ENCODE measurements at places on chromosomes 7 and 10.

DNA sequence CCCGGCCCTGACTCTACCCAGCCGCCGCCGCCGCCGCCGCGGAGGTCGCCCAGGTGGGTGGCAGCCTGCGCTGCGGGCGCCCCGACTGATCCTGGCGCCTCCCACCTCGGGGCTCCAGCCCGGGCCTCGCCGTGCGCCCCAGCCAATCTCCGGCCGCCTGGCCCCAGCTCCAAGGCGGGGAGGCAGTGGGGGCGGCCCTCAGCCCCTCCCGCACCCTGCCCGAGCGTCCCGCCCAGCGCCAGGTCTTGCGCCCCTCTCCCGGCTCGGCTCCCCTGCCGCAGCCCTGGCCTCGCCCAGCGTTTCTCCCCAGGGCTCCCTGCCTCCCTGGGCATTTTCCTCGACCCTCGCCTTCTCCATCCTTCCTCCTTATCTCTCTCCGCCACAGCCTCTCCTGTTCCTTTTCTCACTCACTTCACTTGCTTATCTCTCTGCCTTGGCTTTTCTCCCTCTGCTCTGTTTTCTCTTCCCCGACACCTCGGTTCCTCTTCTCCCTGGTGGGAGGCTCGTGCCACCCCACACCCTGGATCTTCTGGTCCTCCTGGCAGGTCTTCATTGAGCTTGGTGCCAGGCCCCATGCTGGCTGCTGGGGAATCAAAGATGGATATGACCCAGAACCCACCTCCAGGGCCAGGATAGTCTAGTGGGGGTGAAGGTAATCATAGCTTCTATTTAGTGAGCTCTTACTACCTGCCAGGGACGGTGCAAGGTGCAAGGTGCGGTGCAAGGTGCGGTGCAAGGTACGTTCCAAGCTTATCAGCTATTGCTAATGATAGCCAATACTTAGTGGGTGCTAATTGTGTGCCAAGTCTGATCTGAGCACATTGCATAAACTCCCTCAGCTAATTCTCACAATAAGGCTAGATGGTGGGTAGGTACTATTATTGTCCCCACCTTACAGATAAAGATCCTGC lies at the start of gene SFRP5:
TSS of gene SFRP5 (minus strand) at position 87 of the 911 bp plus-strand sequence. CDS start 166 bp downstream, outside the sequence.
- DNase-seq = no peak

DNA sequence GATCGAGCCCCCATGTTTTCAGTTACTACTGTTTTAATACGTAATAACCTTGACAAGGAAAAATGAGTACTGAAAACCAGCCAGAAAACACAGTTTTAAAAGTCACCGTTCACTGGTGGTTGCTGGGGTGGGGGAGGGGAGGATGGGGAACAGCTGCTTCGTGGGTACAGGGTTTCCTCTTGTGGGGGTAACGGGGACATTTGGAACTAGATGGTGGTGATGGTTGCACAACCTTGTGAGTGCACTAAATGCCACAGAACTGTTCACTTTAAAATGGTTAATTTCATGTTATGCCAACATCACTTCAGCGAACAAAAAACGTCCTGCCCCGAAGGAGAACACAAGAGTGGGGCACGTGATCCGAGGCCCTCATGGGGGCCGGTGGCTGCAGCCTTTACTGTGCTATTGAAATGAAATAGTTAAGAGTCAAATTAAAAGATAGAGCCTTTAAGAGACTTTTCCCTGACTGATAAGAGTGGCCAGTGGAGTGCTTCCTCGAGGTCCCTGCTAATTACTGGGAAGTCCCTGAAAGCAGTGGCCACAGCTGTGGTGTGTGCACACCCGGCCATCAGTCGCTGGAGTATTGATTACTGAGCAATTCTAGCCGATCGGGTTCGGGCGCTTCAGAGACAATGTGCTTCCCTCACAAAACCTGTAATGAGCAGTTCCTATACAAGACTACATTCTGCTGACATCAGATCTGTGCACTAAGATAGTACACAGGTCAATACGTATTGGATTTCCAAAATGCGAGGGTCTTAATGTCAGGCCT lies 80.3 kb downstream of the EBF3 start:
- no peak for DNase-seq

- DNase-seq = no peak
Observed at GRCh38 chr10:114485696-114486400, 81.5 kb upstream of the AFAP1L2 start.

DNA sequence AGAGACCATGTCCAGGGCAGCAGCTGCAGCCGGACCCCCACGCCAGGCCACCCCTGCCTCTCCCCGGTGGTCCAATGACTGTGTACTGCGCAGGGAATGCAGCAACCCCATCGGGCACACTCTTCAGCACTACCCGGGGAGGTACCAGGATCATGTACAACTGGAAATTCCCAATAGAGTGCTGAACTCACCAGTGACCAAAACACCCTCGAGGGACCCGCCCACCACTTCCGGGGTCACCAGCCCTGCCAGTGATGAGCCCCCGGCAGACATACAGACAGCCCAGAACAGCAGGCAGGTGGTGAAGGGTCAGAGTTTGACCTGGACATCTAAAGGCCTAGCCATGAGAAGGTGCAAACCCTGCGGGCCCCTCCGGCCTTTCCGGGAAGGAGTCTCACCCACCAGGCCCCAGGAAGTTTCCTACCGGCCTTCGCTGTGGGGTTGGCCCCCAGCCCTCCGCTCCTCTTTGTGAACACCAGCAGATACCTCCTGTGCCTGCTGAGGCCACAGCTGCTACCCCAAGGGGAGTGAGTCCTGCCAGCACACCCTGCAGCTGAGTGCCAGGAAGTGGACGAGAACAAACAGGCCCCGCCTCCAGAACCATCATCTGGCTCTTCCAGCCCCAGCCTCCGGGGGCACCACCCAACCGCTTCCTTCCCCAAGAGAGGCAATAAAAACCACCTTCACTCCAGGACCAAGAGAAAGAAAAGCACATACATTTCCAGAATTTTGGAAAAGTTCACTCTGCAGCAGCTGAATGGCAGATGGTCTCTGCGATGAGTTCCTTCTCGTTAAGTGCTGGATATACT lies 5.0 kb upstream of the ANKRD61 start:
- peak; percentile 6 for DNase-seq

DNA sequence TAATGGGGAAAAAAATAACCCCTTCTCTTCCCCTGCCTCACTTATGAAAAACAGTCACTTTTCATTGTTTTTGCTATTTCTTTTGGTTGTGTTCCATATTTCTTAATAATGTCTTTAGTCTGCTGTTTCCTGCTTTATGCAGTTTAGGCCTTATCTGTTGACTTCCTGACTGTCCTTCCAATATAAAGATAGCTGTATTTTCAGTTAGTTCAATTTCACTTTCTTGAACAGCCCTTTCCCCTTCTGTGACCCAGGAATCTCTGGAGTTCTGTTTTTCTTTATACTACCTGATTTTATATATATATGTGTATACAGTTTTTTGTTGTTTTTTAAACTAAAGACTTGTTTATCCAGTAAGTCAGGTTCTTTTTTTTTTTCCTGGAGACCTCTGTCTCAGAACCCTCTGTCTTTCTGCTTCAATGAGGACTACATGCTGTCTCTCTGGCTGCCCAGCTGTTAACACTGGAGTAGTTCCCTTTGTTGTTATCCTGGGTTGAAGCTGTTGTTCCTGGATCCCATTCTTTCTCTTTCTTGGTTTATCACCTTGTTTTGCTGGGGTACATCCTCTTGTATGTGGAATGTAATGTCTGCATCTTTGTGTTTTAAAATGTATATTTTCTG lies 87.2 kb downstream of the GSDME start:
- no peak for DNase-seq

DNA sequence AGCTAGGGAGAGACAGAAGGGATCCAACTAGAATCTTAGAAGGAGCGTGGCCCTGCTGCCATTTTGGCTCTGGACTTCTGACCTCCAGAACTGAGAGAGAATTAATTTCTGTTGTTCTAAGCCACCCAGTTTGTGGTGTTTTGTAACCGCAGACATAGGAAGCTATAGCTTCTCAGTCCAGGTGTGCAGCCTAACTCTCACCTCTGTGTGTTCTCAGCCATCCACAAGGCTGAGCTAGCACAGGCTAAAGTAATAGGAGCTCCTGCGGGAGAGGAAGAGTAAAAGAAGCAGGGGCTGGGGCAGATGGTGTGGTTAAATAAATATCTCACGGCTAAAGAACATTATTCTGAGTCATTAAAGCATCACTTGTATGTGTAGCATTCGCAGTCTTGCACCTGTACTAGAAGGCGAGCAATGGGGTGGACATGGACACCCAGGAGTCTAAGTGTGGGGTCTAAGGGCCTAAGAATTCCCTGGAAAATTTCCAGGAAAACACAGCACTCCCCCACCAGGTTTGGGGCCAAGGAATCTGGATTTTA lies 94.1 kb downstream of the AOAH start:
- DNase-seq = no peak

DNA sequence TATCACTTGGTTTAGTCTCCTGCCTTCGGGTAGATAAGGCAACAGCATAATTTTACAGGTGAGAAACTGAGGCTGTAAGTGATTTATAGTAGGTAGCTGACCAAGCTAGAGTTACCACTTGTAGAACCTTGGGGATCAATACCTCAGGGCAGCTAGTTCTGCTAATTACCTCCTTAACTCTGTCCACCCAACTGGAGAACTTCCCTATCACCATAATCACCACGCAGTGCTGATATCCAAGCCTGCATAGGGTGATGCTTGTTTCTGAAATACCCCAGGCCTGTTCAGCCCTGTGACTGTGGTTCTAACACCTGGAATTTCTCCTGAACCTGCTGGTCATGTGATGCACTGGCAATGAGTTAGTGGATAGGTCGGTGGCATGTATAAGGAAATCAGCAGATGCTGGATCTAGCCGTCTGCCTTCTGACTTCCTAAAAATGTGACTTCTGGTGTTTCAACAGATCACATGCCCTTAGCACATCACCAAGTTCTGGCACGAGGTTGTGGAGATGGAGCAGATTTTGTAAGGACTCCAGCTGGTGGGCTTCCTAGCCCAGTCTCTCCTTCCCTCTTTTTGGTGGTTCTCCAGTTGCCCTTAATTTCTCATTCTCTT lies 15.3 kb downstream of the PLAU start:
- no peak for DNase-seq

GRCh38 chr7:133491846-133492652 lies 239.2 kb downstream of the EXOC4 start:
- DNase-seq = no peak

DNA sequence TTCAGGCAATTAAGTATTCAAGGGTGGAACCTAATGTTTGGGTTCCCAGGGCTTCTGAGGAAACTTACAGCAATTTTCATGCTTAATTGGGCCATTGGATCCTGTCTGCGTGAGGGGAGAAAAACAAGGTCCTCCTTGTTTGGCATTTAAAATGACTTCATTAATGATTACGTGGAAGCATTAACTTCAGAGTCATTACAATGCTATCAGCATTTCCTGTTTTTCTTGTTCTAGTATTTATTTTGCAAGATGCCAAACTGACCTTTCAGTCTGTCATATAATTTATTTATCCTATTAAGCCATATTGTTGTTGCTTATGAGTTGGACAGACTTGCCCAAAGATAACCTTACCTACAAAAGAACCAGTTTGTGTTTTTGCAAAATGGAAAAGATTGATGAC lies 324.1 kb upstream of the LRRN3 start:
- no peak for DNase-seq

DNA sequence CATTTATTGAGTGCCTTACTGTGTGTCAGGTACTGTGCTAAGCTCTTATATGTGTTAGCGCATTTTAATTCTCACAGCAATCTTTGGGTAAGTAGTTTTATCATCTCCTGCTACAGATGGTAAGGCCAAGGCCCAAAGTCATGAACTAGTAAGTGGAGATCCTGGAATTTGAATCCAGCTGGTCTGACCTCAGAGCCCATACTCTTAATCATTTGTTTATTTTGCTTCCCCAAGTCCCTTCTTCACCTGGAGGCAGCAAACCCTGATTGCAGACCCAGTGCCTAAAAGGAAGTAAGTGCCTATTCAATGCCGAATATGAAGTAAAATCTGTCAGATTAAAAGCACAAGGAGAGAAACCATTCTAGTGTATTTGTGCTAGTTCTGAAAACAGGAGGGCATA lies 182.9 kb upstream of the TCF7L2 start:
- no peak for DNase-seq

DNA sequence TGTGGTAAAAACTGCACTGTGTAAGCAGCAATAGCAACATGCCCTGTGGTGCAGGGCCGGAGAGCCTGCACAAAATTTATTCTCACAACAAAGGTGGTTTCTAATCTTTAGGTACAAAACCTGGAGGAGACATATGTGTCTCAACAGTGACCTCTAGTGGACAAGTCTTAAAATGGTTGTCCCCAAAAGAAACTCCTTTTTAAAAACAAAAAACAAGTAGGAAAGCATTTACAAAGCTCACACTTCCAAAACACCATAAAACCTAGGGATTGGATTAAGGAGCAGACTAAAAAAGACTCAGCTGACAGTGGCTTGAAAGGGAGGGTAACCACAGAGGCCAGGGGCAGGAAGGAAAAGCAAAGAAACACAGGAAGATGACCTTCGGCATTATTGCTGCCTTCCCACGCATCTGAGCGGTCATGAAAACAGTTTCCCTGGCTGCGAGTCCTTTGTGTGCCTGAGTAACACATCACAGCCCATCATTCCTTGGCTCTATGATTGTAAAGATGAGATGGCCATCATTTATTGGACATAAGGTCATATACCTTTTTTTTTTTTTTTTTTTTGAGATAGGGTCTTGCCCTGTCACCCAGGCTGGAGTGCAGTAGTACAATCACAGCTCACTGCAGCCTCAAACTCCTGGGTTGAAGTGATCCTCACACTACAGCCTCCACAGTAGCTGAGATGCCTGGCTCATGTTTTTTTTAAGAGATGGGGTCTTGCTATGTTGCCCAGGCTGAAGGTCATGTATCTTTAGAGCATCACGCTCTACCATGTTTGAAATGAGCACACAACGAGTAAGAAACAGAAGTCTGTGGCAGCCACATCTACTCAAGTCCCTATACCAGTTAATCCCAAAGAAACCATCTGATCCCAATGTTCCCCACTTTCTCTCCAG lies 39.5 kb downstream of the RSU1 start:
- no peak for DNase-seq
